ENCODE measurements at places on chromosomes 2 and 18.

GRCh38 chr2:98778151-98778550, 47.2 kb upstream of the MGAT4A start:
- no peak for DNase-seq

DNA sequence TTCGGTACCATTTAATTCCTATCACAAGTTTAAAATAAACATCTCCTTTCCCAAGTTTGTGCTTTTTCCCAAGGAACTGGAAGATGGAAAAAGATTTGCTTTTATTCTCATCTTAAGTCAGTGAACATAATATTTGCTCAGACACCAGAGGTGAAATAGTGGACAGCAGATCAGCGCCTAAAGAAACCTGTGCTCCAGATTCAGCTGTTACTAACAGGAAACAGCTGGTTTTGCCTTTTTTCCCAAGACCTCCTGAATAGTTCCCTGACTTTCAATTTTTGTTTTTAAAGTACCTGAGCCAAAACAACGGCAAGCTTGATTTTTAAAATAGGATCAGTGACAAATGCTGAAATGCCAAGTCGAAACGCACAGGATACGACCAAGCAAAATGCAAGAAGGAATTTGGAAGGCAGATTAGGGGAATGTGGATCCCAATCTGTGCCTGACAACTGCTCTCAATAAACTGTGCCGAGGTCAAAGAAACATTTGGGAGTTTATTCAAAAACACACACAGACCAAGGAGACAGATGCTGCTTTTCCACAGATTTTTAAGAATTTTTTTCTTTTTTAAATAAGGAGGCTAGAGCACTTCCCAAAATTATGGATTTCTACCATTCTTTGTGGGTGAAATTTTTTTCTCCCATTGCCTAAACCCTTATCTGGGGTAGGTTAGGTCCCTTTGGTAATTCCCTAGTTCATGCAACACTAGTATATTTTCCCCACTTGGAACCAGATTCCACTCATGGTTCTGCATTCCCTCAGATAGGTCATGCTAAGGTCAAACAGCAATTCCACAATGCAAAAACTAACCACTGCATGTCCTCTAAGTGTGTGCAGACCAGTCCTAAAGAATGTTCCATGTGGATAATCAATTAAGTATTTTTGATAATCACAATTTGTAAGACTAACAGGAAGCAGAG, 121.5 kb upstream of the PDE1A start:
- DNase-seq: no peak

GRCh38 chr2:162929571-162929970, 91.0 kb upstream of the KCNH7 start:
- DNase-seq: no peak

GRCh38 chr2:21381421-21381820, 257.7 kb downstream of the TDRD15 start:
- no peak for DNase-seq

- no peak for DNase-seq
Observed at GRCh38 chr18:37673671-37674070, 108.1 kb upstream of the CELF4 start.

DNA sequence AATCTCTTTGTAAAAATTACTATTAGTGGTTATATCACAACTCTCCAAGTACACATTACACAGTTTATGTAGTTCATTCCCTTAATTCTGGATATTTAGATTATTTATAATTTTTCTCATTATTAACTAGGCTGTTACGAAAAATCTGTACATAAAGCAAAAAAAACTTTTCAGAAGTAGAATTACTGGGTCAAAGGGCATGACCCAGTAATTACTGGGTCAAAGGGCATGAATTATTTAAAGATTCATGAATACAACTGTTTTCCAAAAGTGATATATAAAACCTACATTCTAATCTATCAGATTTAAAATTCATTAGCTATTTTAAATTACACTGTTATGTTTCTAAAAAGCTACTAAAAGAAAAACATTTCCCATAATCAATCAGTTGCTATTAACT, 55.3 kb downstream of the MSH6 start:
- no peak for DNase-seq

DNA sequence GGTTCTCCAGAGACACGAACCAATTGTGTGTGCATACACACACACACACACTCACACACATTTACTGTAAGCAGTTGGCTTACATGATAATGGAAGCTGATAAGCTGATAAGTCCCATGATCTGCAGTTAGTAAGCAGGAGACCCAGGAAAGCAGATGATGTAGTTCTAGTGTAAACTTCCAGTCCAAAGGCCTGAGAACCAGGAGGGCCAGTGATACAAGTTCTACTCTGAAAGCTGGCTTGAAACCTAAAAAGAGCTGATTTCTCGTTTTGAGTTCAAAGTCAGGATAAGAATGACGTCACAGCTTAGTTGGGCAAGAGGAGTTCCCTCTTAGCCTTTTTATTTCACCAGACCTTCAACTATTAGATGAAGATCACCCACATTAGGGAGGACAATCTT, 558.8 kb upstream of the PIK3C3 start:
- DNase-seq: no peak

DNA sequence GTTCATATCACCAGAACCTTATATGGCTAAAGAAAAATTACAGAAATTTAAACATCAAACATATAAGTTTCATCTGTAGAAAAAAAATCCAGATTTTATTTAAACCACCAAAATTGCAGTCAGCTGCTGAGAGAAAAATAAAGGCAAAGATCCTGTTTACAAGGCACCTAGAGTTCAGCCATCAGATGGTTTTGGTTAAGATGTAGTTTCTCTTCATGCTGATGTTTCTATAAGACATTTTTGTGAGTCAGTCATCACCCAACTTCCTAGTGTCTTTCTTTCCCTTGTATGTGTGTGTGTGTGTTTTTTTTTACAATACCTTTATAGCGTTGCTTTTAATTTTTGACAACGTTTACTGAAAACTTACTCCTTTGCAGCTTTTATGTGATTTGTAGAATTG, 26.1 kb upstream of the MMADHC start:
- no peak for DNase-seq

DNA sequence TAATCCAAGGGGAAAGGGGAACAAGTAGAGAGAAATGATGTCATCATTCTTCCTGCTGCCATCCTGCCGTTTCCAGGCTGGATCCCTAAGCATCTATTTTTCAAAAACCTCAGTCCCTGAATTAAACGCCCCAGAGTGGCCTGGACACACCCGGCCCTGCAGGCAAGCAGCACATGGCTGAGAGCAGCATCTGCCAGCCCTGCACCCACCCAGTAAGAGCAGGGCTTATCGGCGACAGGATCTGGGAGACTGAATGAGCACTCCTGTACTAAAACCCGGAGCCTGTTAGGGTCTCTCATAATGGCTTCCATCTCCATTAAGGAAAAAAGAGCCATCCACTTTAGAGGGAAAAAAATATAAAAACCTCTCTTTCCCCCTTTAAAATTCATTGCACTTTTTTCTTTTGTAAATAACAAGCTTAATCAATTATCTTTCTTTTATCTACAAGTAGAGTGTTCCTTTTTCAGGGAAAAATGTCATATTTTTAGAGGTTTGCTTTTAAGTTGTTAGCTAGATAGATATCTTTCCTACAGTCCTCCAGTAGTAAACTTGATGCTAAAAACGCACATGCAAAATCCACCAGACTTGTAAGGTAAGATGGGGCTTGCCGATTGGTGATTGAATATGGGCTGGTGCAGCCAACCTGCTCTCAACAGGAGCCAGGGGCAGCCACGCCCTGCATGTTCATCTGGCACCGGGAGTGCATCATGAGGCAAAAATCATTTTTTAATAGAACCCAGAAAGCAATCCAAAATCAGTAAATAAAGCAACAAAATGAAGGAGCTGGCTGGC, 457.8 kb downstream of the EIPR1 start:
- no peak for DNase-seq

- no peak for DNase-seq
Observed at GRCh38 chr2:202721621-202722020, 86.9 kb downstream of the FAM117B start.

DNA sequence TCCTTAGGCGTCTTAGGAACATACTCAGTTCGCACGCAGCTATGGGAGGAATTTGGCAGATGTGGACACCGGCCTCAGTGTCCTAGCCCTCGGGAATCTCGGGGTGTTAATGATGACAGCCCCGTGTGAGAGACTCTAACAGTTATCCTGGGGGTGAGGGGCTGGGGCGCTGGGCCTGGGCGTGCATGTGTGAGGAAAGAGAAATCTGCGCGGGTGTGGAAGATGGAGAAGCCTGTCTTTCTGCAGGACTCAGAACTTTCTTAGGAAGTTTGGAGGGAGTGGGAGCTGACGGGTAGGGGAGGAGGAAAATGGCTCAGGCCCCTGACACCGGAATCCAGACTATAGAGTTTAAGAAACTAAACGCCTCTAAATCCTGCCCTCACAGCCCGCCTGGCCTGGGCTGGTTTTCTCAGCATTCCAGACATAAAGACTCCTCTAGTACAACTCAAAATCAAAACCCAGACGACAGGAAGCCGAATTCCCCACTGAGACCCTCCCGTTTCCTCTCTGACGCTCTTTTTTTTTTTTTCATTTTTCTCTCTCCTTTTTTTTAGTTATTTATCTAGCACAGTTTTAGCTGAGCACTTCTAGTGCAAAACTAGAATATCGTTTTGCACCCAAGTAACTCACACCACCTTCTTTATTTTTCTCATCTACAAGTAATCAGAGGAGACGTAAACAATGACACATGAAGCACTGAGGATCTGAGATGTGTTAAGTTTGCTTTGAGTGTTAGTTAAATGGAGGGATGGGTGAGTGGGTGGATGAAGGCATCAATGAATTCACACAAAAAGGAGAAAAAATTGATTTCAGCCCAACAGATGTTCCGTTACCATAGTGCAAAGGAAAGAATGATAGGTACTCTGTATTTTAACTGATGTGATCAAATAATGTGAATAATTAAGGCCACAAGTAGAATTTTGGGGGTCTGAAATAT, 1.2 kb upstream of the HAAO start:
- no peak for DNase-seq

DNA sequence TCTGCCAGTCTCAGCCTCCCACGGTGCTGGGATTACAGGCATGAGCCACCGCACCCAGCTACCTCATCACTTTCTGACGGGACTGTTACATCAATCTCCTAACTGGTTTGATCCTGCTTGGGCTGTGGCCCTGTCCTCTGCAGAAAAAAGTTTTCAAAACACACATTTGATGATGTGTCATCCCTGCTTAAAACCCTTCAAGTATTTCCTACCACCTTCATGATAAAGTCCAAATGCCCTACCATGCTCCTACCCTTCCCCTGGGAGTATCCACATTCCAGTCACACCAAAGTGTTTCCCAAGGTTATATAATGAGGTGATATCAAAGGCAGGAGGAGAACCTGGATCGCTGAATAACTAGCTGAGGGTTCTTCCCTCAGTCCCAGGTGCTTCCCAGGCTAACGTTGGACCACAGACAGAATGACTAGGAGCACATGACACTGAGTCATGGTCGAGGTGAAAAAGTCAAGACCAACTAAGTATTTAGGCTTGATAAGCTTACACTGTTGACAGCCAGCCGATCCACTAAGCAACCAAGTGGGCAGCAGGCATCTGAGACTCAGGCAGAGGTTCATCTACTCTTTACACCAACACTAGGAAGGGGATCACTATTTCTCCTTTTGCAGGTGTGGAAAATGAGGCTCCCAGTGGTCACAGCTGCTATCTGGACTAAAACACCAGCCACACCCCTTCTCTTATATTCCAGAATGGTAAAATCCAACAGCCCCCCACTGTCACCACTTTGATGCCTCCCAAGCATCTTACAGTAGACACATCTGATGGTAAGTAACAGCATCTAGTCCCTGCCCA, 31.8 kb downstream of the CYRIA start:
- no peak for DNase-seq

Measured in stimulated activated CD8-positive, alpha-beta memory T cell treated with anti-CD3 and anti-CD28 coated beads, Interleukin-7, amount 100 ng/mL, for 4 hours (primary cell).